ENCODE measurements at places on chromosomes 11 and 22.

DNA sequence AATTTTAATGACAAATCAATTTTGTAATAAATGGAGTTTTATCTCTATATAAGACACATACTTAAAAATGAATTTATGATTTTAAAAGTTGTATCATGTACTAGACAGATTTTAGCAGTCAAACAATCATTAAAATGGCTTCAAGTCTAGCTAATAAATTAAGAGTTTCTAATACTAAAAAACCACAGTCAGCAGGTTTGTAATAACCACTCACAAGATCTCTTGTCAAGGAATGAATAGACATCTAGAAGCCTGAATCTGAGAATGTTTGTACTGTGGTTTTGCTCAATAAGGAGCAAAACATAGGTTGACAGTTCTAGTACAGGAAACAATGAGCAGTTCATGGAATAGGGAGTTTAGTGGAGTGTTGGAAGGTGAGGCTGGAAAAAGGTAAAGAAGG lies 81.2 kb downstream of the DEUP1 start:
- no peak for DNase-seq
- H3K4me3 ChIP-seq: no peak overlapping the region
- H3K27ac ChIP-seq: no peak overlapping the region
- no peaks in the 10 kb centered on the region for H3K4me1 ChIP-seq

DNA sequence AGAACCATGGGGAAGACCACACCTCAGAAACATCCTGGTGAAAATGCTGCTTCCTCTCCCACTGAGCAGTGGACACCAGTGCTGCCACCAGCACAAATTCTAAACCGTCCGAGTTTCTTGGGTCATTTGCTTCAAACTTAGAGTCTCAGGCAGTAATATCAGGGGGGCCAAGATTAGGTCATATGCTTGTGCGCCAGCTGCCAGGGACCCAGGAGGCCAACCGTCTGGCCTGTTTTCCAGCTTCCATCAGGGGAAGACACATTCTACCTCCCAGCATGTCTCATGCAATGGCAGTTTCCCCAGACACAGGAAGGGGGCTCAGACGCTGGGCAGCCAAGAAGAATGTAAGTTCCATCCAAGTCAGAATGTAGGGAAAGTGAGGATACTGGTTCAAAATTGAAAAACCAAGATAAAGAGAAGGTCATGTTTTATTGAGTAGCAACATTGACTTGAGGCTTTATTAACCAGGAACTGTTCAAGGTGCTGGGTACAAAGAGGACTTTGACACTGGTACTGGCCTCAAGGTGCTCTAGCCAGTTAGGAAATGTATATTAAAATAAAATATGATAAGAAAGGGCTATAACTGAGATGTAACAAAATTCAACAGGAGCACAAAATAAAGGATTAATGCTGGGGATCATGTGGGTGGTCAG lies 59.7 kb upstream of the EED start:
- peaks cover 10% of the 10 kb centered on the region for H3K4me1 ChIP-seq
- no peaks in the 10 kb centered on the region for H3K27me3 ChIP-seq
- peaks cover 2% of the 10 kb centered on the region for H3K36me3 ChIP-seq
- no peak for DNase-seq
- H3K4me3 ChIP-seq: no peak overlapping the region

DNA sequence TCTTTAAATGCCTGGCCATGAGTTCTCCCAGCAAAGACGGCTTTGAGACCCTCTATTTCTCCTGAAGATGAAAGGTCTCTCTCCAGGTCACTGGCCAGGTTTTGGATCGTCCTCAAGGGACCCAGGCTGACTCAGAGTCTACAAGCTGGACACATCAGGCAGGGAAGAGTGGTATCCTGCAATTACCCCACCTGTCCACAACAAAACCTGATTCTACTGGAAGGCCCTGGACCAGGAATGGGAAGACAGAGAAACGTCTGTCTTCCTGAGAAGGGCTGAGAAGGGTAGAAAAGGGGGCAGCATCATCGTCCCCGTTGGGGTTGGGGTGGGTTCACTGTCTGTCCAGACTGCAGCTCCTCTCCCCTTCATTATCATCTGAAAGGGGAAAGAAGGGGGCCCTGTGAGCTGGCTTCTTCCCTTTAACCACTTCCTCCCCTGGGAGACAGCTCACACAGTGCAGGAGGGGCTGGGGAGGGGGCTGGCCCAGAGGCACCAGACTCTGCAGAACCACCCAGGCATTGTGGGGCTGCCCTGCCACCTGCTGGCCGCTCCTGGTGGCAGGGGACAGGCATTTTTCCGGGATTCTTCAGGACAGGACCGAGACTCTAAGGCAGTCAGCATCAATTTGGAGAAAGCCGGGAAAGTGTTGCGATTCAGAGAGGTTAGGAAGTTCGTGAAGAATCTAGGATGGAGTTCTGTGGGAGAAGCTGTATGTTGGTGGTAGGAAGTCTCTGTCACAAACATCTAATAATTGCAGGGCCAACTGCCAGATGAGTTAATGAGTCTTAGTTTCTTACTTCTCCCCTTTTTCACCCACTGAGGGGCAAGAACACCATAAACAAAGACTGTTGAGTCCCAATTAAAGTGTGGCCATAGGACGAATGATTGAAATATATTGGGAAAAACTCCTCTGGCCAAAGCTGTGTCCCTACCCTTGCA lies 57.6 kb downstream of the SYN3 start:
- no peak for DNase-seq
- H3K4me1 ChIP-seq: no peaks in the 10 kb centered on the region
- no peaks in the 10 kb centered on the region for H3K36me3 ChIP-seq
- no peaks in the 10 kb centered on the region for H3K27me3 ChIP-seq
- H3K4me3 ChIP-seq: no peak overlapping the region

DNA sequence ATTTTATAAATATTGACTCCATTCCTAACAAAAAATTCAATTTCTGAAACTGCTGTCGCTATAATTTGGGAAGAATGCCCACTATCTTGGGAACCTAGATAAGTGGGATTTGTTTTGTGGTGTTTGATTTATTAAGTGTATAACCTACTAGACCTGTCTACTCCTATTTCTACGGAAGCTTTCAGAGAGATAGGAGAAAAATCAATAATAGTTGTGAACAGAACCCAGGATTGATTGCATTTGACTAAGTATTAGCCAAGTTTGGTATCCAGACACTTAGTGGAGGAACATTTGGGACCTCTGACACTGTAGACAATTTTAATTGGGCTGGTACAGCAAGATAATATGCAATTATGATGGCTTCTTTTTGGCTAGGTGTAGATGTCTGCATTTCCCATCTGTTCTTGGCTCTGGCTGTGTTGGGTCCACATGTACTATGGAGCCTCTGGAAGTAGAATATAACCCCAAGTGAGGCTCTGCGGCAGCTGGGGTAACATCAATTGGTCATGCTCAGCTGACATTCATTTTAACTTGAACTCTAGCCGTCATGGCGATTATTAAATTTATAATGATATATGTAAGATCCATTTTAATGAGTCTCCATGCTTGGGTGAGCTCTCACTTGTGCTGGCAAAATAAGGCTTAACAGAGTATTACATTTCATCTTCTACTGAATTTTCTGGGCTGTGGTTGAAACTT lies 111.5 kb upstream of the E2F8 start:
- no peaks in the 10 kb centered on the region for H3K36me3 ChIP-seq
- no peak overlapping the region for H3K4me3 ChIP-seq
- peaks cover 32% of the 10 kb centered on the region for H3K27me3 ChIP-seq
- no peak overlapping the region for H3K27ac ChIP-seq

DNA sequence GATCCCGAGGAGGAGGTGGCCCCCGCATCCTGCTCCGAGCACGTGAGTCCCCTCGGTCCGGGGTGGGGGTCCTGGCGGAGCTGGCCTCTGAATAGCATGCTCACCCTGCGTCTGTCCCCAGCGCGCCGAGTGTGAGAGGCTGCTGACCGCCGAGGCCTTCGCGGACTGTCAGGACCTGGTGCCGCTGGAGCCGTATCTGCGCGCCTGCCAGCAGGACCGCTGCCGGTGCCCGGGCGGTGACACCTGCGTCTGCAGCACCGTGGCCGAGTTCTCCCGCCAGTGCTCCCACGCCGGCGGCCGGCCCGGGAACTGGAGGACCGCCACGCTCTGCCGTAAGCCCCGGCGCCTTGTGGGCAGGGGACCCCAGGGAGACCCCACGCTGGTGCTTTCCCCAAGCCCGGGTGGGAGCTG lies 3.5 kb downstream of the MUC2 start:
- no peaks in the 10 kb centered on the region for H3K4me1 ChIP-seq
- H3K4me3 ChIP-seq: no peak overlapping the region
- H3K27ac ChIP-seq: no peak overlapping the region
- DNase-seq: no peak
- H3K36me3 ChIP-seq: no peaks in the 10 kb centered on the region

- no peak overlapping the region for H3K4me3 ChIP-seq
- H3K4me1 ChIP-seq: no peaks in the 10 kb centered on the region
- peaks cover 3% of the 10 kb centered on the region for H3K36me3 ChIP-seq
- H3K27ac ChIP-seq: no peak overlapping the region
- DNase-seq: no peak
These were observed 72.6 kb downstream of the HIPK3 start for GRCh38 chr11:33329705-33330329.
